ENCODE measurements at places on chromosomes 6 and 20. TPM values are rescaled to one million over a fixed set of nuclear protein-coding genes. Genes with fewer than 3 reads are reported as not detected.

Gene SLC22A23
- 5.6 TPM for total RNA-seq

Gene VSX1
- total RNA-seq = not detected

Gene IPCEF1
- 102 TPM for total RNA-seq

Gene CALHM4
- total RNA-seq = not detected

Gene PROKR2
- not detected for total RNA-seq
